Omental fat pad (tissue), 4 donors: ENCODE measurements at places on chromosomes 2 and 18.

- DNase-seq: no peak
Observed at GRCh38 chr2:192414794-192415193, 220.1 kb upstream of the TMEFF2 start.

DNA sequence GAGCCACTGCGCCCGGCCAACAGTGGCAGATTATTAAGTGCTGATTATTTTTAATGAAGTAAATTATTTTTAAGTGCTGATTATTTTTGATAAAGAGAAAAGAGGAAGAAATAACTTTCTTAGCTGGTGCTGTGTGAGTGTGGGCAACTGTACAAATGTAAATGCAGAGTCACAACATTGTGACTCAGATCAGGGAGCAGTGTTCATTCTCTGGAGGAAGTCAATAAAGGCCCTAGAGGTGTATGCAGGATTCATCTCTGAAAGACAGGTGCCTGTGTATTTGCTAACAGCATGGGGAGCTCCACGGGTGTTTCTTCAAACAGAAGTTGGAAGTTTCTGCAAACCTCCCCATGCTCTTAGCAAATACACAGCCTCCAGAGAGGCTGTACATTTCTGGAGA is 6.2 kb downstream of the KRTCAP3 start:
- no peak for DNase-seq

DNA sequence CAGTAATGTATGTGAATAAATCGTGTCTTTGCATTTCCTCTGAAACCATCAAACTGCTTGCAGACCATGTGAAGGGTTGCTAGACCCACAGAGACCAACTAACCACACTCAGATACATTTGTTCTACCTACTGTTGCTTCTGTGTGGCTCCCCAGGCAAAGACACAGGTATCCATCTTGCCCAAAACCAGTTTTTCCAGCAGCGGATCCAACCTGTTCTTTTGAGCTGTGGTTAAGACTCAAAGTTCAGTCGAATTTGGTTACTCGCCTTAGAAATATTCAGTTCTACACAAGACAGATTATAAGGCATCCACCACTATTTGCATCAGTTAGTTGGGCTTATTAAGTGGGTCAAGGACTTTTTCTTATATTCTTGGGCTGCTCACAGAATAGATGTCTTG is 276.2 kb upstream of the EPHA4 start:
- no peak for DNase-seq

DNA sequence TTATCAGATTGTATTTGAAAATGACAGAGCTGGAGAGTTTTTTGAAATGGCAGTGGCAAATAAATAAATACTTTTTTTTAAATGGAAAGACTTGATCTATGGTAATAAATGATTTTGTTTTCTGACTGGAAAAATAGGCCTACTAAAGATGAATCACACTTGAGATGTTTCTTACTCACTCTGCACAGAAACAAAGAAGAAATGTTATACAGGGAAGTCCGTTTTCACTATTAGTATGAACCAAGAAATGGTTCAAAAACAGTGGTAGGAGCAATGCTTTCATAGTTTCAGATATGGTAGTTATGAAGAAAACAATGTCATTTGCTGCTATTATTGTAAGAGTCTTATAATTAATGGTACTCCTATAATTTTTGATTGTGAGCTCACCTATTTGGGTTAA is 30.9 kb downstream of the CD28 start:
- DNase-seq: no peak

GRCh38 chr18:59021500-59021899 is 118.2 kb upstream of the SEC11C start:
- DNase-seq: no peak

DNA sequence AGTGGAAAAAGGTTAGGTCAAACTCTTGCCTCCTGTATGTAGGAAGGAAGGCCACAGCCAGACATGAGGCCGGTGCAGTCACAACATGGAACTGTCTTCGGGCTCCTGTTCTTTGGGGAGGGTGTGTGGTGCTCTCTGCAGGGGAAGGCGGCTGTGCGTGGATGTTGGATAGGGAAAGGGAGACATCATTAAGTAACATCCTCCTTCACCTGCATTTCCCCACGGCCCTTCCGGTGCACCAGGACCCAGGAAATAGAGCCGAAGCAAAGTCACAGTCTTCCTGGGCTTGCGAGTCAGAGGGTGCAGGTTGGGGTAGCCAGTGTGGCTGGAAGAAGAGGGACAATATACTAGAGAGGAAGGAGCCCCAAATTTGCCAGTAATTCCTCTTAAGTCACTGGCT is 78.9 kb upstream of the SMAD7 start:
- no peak for DNase-seq

DNA sequence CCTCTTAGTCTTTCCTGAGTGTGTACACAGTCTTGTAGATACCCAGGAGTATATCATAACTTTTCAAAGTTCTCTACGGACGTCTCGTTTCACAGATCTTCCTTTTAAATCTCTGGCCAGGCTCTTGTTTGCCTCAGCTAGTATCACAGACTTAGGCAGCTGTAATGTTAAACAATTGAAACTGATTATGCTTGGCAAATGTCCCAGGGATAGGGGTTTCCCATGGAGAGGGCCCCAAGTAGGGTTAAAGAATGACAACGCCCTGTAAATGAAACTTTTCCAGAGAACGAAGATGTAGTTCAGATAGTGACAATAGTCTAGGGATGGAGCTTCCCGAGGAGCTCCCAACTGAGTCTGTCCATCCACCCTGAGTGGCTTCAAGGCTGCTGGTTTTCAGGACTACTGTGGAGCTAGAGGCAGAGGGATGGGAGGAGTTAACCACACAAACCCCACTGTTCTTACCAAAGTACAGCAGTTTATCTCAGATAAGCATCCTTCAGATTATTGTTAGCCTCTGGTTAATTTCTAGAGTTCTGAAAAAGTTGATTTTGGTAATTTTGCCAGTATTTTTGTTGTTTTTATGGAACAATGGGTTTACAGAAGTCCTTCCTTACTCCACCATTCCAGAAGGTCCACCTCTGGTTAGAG is 9.1 kb downstream of the NEURL3 start:
- no peak for DNase-seq

GRCh38 chr2:172722481-172722880 is 13.2 kb upstream of the RAPGEF4 start:
- no peak for DNase-seq

DNA sequence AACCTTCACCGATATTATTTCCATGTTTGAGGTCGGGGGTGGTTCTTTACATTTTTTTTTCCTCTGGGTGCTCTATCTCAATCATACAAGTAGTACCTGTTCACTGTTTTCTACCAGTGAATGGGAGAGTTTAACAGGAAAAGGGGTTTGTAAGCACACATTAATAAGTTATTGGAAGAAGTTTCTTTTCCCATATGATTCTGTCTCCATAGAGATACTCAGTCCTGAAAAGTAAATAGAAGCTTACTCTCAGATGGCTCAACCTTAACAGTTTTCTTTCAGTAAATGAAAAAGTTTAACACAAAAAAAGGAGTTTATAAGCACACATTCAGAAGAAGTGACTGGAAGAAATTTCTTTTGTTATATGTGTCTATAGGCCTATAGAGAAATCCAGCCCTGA is 995.6 kb upstream of the SLC39A10 start:
- DNase-seq: no peak

DNA sequence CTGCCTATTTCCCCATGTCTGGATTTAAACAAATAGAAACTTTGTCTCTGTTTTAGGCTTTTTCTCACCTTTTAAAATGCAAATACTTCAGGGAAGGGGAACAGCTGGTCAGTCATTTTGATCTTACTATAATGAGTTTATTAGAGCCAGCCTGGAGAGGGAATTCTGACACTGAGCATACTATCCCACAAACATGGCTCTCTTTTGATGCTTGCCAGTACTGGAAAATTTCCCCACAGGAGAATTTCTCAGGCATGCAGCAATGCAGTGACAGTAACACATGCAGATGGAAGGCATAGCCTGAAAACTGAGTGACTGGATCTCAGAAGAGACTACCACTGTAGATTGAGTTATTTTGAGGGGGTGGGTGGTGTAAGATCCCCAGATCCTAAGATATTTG is 974.3 kb upstream of the CELF4 start:
- DNase-seq: no peak

DNA sequence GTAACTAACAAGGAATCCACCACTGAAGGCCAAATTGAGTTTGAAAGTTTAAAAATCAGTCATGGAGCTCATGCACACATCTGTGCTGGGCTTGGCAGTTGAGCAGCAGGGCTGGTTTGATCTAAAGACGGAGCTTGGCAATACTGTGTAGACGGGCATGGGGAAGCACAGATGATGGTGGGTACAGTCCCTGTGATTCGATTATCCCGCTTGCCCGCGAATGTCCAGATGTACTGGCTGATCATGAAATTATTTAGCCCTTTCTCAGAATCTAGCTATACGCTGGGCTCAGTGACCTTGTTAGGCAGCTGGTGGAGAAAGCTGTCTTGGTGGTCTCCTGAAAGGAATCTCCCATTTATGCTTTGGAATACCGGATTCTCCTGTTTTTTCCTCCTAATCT is 74.8 kb upstream of the SOX11 start:
- DNase-seq: no peak

GRCh38 chr2:230246206-230246605 is 20.7 kb downstream of the SP140 start:
- DNase-seq: no peak

- no peak for DNase-seq
Observed at GRCh38 chr2:174764280-174765255, at the start of gene CHRNA1. Gene CHRNA1, minus strand, starts transcription at chr2:174764472. Its CDS starts 78 bp downstream, at chr2:174764394.

- no peak for DNase-seq
Observed at GRCh38 chr2:37779139-37779538, 107.7 kb upstream of the CDC42EP3 start.

- DNase-seq: no peak
Observed at GRCh38 chr2:191030521-191031154, 16.7 kb upstream of the STAT1 start.

GRCh38 chr18:28177828-28178635 is 1.1 kb upstream of the CDH2 start:
- no peak for DNase-seq

DNA sequence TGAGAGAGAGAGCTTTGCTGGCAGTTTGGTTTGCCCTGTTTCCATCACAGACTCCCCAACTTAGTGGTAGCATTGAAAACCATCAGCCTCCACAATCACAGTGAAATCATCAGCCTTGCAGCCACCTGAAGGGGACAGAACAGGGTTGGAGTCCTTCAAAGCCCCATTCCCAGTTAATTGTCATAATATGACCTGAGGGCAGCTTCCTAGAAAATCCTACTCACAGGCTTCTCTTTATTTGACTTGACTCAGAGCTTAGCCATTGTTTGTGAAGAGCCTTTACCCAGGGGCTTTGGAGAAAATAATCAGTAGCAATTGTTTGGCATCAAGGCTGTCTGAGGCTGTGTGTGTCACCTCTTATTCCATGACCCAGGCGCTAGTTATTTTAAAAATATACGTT is 308.7 kb downstream of the CBLN2 start:
- no peak for DNase-seq

DNA sequence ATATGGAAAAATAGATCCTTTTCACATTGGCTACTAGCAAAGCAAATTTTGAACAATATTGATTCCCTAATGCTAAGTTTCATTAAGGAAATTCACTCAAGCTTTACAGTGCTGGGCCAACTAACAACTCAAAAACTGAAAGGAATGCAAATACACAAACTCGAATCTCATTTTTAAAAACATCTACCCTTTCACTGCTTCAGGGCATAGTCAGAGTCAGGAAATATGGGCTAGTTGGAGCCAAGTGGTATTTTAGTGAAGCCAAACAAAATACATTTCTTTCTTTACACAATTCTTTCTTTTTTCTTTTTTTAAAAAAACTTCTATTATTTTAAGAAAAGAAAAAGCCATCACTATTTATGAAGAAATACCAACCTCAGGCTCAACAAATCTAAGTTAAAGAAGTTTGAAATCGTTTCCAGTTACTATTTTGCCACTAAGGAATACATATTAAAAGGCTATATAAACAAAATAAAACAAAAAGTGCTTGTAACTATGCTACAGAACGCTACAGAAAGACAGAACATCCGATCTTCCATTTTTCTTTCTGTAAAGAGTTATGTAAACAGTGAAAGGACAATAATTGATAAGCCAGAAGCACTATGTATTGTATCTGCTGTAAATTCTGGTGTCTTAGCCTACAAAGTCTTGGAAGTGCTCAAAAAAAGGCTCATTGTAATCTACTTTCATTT is 113.6 kb upstream of the STK17B start:
- DNase-seq: no peak

GRCh38 chr2:237222178-237222577 is 136.5 kb downstream of the COPS8 start:
- DNase-seq: no peak

GRCh38 chr2:235218486-235218907 is 266.7 kb downstream of the SH3BP4 start:
- no peak for DNase-seq

DNA sequence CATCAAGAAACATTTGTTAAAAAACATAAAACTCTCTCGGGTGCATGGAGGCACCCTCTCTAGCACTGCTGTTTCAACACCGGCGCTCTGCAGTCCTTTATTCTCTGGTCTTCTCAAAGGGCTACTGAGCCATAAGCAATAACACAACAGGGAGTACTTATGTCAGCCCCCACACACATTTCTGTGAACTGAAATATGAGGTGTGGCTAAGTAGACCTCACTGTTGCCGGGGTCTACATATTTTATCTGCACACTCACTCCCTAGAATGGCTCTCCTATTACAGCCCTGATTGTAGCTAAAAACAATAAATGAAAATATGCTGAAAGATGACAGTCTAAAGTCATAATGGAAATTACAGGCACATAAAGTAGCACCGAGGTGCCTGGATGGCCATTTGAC is 235.1 kb downstream of the GRB14 start:
- no peak for DNase-seq

- no peak for DNase-seq
Observed at GRCh38 chr2:151159109-151159662, 102.5 kb downstream of the RBM43 start.

- DNase-seq: no peak
Observed at GRCh38 chr2:95019572-95019971, 5.9 kb upstream of the MAL start.

GRCh38 chr2:138319616-138320015 is 182.0 kb upstream of the SPOPL start:
- DNase-seq: no peak
